ENCODE measurements at places on chromosomes 2 and 18.

DNA sequence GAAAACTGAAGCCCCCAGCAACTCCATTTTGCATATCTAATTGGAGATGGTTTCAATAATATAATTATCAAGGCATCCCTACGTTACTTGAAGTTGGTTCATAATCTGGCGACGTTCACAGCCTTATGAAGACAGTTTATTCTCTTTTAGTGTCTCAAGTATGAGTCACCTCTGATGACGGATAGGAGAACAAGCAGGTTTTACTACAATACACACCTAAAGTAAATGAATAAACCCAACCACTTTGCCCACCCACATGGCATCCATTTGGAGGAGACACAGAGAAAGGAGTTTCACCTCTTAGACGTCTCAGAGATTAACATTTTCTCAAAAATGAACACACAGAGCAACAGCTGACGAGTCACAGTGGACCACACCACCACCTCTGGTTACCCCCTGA, 40.8 kb downstream of the BCL11A start:
- DNase-seq: no peak

GRCh38 chr18:48985161-48985560, 34.4 kb upstream of the SMAD7 start:
- DNase-seq: no peak

DNA sequence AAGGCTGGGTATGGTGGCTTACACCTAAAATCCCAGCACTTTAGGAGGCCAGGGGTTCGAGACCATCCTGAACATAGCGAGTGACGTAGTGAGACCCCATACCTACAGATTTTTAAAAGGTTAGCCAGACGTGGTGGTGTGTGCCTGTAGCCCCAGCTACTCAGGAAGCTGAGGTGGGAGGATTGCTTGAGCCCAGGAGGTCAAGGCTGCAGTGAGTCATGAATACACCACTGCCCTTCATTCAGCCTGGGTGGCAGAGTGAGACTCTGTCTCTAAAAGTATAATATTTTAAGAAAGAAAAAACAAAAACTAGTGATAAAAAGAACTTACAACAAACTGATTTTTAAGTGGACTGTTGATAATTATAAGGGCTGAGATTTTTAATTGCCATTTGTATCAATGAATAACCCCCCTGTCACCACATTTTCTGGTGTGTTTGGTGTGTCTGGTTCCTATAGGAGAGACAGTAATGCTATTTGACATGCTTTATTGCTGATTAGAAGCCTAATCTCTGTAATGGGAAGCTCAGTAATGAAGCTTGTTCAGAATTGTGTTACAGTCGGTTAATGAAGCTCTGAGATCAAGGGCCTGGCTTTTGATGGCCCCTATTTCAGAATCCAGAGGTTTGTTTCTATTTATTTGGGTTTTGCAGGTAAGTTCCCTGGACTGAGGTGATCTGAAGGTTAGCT, 147.0 kb downstream of the NEDD4L start:
- DNase-seq: no peak

DNA sequence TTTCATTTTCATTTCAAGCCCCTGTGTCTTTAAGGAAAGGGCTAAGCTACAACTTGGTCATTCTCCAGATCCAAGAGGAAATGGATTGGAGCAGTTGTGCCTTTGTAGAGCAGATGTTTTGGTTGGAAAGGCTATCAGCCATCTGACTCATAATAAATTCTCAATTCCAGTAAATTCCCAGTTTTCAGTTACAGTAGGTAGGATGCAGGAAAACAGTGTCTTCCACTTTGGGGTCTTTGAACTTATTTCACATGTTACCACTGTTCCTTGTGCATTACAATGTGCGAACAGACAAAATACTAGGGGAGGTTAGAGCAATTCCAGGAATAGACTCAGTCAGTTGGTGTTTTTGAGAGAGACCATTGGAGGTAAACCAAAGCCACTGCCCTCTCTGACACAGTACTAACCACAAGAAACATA, 211.9 kb downstream of the BABAM2 start:
- DNase-seq: no peak

GRCh38 chr18:35331367-35332087, 12.7 kb downstream of the ZNF24 start:
- DNase-seq: no peak

GRCh38 chr2:203787979-203788378, 79.6 kb upstream of the CTLA4 start:
- no peak for DNase-seq

GRCh38 chr2:23568626-23569190, 183.7 kb downstream of the KLHL29 start:
- no peak for DNase-seq

DNA sequence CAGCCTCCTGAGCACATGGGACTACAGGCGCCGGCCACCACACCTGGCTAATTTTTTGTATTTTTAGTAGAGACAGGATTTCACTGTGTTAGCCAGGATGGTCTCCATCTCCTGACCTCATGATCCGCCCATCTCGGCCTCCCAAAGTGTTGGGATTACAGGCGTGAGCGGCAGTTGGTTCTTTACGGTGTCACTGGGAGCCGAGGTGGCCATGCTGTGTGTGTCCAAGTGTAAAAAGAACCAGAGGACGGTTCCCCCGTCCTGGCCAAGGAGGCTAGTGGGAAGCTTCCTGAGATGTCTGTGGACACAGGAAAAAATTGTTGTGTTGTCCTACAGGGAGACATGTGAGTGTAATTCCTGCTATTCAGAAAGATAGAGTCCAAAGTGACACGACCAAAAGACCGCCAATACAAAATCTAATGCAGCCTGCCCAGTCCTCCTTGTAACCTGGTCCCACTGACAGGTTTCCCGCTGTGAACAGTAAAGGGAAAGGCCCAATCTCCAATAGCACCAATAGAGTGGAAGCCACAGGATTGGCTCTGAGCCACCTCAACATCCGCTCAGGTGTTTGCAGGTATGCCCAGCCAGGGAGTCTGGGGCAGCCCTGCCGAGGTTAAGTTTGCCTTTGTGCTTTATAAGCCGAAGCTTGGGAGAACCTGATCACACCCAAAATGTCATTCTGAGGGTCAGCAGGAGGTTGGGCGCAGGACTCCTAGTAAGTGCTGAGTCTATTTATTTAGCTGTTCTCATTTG, 40.6 kb downstream of the NCK2 start:
- DNase-seq: no peak

DNA sequence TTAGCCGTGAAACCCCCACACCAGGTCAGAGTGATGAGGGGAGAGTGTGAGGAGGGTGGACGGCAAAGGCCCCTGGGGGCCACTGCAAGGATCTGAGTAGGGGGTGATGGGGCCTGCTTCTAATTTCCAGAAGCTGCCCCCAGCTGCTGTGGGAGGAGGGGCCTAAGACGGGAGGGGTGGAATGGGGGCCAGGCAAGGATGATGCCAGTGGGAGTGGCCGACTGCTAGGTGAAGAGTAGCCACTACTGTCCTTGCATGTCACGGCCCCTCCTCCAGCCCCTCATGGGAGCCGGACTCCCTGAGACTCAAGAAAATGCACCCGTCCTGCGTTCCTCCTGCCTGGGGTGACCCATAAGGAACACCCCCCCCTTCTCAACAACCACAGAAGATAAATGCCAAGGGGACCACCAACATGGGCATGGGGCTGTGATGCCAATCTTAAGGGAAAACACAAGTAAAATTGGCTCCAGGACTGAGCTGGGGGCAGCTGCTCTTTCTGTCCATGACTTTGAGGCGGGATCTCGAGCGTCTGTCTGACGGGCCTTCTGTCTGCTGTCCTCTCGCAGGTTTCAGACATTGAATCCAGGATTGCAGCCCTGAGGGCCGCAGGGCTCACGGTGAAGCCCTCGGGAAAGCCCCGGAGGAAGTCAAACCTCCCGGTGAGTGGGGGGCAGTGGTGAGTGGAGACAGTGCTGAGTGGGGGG, 24.2 kb upstream of the PRLH start:
- no peak for DNase-seq

DNA sequence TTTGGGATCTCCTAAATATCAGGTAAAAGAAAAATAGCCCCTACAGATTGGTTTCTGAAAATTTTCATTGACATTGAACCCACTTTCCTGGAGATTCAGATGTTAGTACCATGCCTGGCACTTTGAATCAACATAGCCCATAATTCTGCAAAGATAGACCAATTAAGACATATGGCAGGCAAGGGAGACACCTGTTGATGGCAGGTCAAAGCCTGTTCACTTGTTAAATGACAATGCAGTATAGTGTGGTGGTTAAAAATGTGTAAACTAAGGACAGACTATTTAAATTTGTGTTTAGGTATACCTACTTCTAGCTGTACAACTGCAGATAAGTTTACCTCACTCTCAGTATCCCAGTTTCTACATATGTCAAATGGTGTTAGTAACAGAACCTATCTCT, 178.1 kb upstream of the MMADHC start:
- DNase-seq: no peak

- no peak for DNase-seq
These were observed 23.7 kb downstream of the TIMM21 start for GRCh38 chr18:74171910-74172606.

- DNase-seq: no peak
These were observed 152.6 kb downstream of the IKZF2 start for GRCh38 chr2:212998626-212999359.

DNA sequence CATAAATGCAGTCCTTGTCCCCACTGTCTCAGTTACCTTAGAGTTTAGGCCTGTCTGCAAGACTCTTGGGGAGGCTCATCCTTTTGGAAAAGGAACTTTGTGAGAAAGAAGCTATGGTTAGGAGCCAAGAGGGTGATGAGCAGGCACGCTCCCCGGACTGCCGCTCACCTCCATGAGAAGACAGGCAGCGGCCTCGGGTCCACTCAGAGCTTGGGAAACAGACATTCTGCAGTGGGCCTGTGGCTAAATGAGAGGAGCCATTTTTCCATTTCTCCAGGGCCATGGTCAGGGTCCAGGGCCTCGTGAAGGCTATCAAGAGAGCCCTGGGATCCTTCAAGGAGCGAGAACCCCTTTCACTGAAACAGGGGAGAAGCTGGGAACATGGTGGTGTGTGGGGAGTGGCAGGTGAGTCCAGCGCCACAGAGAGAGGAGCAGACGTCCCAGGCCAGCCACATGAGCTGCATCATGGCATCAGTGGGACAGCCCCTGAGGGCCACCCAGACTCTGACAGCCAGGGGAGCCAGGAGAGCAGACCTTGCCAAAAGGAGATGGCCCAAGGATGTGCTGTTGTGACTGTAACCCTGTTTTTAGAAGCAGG, 4.0 kb upstream of the TEX51 start:
- DNase-seq: no peak

DNA sequence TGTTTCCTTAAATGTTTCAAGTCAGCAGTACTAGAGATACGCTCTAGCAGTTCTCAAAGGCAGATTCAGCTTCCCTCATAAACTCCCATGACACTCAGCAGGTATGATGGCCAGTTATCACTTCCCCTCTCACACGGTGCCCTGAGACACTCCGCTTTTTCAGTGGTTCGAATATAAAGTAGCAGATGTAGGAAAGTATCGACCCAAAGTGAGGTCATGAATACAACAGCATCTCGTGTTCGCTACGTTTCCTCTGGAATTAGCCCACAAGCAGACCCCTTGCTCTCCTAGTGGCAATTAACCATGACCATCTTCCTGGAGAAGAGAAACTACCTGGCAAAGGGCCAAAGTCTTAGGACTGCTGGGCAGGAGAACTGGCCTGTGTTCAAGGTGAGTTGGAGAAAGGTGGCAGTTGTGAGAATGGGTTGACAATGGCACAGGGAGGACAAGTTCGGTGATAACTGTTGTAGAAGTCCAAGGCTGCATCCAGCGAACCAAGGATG, 9.3 kb upstream of the AGBL5 start:
- DNase-seq: peak; percentile 45

GRCh38 chr2:168604252-168604651, 148.2 kb downstream of the CERS6 start:
- DNase-seq: no peak

GRCh38 chr18:57004366-57005121, 142.3 kb upstream of the BOD1L2 start:
- no peak for DNase-seq

DNA sequence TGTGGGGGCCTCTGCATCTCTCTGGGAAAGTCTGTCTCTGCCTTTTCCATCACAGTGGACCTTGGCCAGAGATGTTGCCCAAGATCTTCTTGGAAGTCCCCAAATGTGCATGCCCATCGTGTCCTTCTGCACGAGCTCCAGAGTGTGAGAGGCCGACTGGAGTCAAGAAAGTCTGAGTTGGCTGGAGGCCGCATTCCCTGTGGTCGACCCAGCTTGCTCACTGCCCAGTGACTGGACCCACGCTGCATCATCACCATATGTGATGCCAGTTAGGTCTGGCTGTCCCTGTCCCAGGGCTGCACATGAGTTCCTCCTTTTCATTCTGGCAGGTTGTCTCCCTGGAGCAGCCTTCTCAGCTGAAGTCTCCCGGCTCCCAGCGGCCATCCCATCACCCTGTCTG, 93.8 kb downstream of the ARL4C start:
- no peak for DNase-seq

GRCh38 chr18:3151399-3152264, 68.1 kb downstream of the MYOM1 start:
- DNase-seq: no peak

GRCh38 chr2:240966906-240967680, 31.3 kb upstream of the SNED1 start:
- DNase-seq: no peak

GRCh38 chr2:47031909-47032668, 116.5 kb upstream of the MCFD2 start:
- no peak for DNase-seq

- no peak for DNase-seq
These were observed 336.2 kb downstream of the ZEB2 start for GRCh38 chr2:144183727-144184126.

- DNase-seq: no peak
These were observed 25.9 kb downstream of the ROCK1 start for GRCh38 chr18:21085579-21086166.

- DNase-seq: no peak
These were observed 59.2 kb downstream of the CCDC141 start for GRCh38 chr2:178990533-178991241.

DNA sequence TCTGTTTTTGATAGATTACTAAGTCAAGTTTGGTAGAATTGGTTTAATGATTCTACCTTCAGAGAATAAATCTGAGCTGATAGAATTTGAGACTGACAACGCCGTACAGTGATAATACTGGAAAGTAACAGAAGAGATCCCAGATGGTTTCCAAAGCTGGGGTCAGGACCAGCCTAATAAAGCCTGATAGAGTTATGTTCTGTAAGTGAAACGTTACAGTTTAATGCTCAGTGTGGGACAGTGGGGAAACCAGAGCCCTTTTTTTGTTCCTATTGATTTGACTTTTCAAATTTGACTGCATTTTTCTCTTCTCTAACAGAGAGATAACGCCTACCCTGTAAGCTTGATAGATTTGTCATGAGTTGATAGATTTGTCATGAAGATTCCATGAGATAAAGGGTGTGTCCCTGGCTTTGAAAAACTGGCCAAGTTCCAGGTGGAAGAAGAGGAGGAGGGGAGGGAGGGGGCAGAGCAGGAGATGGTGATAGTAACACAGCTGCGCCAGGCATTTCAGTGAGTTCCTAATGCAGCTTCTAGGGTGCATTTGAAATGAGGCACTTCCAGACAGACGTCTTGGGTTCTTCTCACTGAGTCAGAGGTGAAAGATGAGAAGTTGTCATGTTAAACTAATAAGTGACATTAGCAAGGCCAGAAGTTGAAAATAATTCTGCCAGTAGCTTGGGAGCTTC, 65.1 kb downstream of the CERS6 start:
- no peak for DNase-seq

- no peak for DNase-seq
These were observed 131.3 kb downstream of the CTIF start for GRCh38 chr18:48669991-48670750.

Data from body of pancreas (tissue), 4 donors.